ENCODE measurements at places on chromosomes 2 and 18. TPM values are rescaled to one million over a fixed set of nuclear protein-coding genes. Genes with fewer than 3 reads are reported as not detected.

Gene CCDC102B
- total RNA-seq, result 3.7 TPM

Gene GALNT3
- 49.9 TPM for total RNA-seq

Gene UPP2
- 0.52 TPM for total RNA-seq

Gene RAB6D
- 3.0 TPM for total RNA-seq

Gene PKP4
- total RNA-seq, result 32.2 TPM

Gene DYNAP
- total RNA-seq, result not detected

Gene RNF125
- total RNA-seq, result 1.1 TPM

DNA sequence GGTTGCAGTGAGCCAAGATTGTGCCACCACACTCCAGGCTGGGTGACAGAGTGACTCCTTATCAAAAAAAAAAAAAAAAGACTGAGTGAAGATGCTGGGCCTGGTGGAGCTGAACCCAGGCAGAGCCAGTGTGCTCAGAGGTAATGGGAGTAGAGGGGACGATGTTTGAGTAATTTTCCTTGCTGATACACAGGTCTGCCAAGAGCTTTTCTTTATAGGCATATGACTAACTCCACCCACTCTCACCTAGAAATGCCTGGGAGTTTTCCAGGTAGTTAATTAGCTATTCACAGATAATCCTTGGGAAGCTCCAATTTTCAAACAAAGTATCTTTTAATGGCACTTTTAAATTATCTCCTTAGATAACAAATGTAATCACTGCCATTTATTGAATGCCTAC is 33.4 kb upstream of the ACSL3 start:
- no peak for DNase-seq

DNA sequence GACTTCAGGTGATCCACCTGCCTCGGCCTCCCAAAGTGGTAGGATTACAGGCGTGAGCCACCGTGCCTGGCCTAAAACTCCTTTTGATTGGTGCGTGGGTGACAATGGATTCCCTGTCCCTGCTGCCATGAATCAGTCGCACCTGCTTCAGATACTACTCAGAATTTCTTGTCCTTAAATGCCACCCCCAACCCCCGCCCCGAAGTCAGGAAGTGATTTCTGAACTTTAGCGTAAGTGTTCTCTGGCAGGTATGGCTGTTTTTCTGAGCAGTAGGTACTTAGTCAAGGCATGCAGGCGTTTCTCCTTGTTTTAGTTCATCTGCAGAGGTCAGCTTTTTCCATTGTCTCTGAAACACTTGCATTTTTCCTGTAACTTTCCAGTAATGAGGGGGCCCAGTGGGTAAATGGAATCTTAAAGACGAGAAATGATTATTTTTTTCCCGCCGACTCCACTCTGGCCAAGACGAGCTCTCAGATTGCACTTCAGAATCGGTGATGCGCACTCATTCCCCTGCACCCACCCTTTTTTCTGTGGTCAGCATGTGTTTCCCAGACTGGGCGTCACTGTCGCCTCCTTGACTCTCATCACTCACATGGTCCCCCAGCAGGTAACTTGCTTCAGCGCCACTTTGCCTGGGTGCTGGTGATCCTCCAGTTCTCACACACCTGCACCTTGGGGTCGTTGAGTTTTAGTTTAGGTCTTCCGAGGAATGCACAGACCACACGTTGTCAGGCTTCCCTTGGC is 179.7 kb downstream of the GBX2 start:
- DNase-seq, result no peak

DNA sequence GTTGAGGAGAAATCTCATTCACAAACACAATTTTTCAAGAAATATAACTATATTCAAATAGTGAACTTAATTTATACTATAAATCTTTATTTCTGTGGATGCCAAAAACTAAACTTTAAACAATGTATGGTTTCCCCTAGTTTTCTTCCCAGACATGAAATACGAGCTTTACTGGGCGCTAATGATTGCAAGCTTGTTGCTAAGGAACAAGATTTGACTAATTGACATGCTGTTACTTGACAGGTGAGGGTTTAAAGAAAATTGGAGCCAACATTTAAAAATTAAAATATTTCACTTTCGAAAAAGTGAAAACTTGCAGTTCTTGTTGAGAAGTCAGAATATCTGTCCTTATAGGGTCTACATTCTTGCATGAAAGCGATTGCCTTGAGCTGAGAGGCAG is 381.0 kb downstream of the MEIS1 start:
- DNase-seq, result no peak

GRCh38 chr2:208182835-208183234 is 7.0 kb downstream of the C2orf80 start:
- DNase-seq, result no peak

DNA sequence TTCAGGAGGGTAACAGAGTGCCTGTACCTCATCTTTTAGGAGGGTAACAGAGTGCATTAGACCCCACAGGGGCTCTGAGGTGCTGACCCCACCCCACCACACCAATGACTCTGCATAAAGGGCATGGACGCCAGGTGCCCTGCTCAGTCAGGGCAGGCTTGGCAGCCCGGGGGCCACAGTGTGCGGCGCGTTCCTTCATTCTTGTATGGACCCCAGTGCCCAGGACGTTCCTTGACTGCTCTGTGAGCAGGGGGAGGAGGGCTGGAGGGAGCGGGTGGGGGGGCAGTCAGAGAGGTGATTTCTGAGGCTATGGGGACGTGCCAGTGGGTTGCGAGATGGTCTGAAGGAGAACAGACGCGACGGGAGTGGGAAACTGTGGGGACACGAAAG is 168.7 kb upstream of the NCK2 start:
- no peak for DNase-seq

DNA sequence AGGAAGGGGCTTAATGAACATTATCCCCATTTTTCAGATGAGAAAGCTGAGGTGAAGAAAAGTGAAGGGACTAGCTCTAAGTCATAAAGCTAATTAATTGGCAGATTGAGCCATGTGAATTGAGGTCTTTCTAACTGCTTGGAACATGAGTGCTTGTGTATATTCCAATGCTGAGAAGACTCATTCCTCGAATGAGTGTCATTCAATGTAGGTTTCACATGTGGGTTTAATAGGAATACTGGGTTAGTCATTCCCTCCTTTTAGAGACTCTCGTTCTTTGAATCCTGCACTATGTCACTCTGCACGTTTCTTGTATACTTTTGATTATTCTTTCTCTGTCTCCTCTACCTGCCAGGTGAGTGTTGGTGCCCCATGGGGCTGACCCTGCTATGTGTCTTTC is 218.2 kb downstream of the HRH4 start:
- DNase-seq, result no peak

- DNase-seq, result no peak
Measured at GRCh38 chr18:36461551-36461987, 164.1 kb downstream of the FHOD3 start.

GRCh38 chr2:207505728-207506127 is 24.0 kb upstream of the CREB1 start:
- no peak for DNase-seq

DNA sequence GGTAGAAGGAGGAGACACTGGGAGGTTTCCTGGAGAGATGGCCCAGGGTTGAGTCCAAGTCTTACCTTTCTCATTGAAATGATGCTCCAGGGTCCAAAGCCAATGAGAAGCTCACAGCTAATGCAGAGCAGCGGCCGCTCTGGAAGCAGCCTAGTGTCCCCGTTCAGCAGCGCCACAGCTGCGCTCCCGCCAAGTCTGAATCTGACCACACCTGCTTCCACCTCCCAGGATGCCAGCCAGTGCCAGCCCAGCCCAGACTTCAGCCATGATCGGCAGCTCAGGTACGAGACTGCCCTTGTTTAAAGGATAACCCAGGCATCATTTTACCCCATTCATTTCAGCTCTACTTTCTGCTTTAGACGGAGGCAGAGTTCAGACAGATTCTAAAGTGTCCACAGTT is 11.9 kb upstream of the RPL31 start:
- DNase-seq, result no peak

- no peak for DNase-seq
Measured at GRCh38 chr18:51211552-51211951, 14.1 kb upstream of the MEX3C start.

DNA sequence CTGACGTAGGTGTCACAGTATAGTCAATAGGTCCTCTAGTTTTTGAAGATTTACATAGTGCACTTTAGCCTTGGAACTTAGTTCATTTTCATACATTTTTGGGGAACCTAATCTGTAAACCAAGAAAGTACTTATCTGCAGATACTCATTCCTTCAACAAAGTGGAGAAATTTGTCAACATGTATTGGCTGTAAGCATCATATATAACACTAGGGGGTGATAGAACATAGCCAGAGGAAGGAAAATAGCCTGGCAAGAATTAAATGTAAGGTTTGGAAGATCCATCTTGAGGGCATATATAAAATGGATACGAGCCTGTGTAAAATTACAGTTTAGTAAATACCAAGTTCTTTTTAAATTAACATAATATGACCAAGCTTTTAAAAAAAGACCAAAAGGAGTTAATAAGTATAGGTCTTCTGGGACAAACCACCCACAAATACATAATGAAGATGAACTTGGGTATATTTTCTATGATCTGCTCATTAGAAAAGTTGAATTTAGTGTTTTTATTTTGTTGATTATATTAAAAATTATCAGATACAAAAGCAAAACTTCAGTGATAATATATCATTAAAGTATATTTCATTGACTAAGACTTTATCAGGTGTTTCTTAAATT is 18.2 kb downstream of the RPL37A start:
- DNase-seq, result peak; percentile 65

GRCh38 chr2:200278694-200279316 is 27.7 kb upstream of the SPATS2L start:
- DNase-seq, result no peak

GRCh38 chr2:74872389-74872836 is 38.5 kb downstream of the HK2 start:
- no peak for DNase-seq
